ENCODE measurements at places on chromosomes 4 and X.

DNA sequence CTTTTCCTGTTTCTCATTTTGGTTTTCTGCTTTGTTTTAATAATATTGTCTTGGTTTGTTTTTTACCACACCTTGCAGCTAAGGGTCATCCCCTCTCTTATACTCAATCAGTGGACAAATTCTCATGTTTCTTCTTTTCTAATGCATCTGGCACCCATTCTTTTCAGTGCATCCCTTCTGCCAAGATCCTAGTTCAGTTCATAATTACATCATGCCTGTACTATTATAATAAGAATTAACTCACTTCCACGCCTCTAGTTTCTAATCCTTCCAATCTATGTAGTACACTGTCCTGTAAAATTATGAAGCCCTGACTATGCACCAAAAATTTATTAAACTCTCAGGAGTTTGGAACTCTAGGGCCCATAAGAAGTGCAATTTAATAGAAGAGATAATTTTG is 126.1 kb downstream of the FAT4 start:
- no peak for DNase-seq

DNA sequence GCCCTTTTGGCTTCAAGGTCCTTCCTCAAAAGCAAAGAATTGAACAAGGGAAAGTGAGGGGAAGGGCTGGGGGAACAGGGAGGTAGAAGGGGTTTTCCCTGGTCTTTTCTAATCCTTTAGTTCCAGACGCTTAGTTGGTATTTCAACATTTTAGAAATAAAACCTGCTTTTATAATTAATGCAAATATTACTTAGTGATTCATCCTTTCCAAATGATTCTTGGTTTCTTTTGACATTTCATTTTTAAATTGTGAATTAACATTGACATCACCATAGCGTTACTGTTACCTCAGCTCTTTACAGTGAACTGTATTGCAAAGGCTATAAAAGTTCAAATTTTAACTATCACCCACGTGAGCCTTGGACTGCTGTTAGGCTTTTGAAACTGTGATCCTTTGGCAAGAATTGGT is 20.9 kb downstream of the NFKB1 start:
- no peak for DNase-seq

DNA sequence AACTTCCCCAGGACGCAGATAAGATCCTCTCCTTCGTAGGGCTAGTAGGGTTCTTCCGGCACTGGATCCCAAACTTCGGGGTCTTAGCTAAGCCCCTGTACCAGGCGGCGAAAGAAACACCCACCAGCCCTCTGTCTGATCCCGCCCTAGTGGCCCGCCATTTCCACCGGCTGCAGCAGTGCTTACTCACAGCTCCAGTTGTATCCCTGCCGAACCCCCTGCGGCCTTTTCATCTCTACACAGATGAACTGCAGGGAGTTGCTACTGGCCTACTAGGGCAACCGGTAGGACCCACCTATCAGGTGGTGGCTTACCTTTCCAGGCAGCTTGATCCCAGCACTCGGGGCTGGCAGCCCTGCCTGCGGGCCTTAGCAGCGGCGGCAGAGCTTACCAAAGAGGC is 961.2 kb downstream of the RPA4 start:
- DNase-seq, result no peak

- no peak for DNase-seq
Observed at GRCh38 chrX:147978931-147979330, 2.2 kb upstream of the FMR1NB start.

GRCh38 chr4:114250439-114250891 is 271.0 kb upstream of the ARSJ start:
- no peak for DNase-seq

GRCh38 chr4:112753333-112753732 is 116.4 kb downstream of the LARP7 start:
- DNase-seq, result no peak

DNA sequence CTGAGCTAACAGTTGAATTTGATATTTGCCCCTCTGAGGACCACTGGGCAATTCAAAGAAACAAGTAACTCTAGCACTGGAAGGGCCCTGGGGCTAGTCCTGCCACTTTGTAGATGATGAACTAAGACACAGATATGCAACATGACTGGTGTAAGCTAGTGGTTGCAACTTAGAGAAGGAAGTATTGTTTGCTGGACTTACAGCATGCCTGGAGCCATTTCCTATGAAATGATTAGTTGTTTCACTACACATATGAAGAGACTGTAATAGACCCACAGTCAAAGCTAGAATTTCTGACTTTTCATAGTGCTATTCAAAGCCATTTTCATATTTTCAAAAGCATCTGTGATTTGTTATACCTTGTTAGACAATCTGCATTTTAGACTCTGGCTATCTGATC is 96.2 kb downstream of the TSPAN7 start:
- DNase-seq, result no peak

- no peak for DNase-seq
Observed at GRCh38 chr4:153788413-153789276, at the start of gene SFRP2. Gene SFRP2 (minus strand): TSS chr4:153789083. CDS start chr4:153788835, 248 bp downstream.

- peak; percentile 62 for DNase-seq
Observed at GRCh38 chr4:153643406-153644383, 40.4 kb upstream of the TLR2 start.

DNA sequence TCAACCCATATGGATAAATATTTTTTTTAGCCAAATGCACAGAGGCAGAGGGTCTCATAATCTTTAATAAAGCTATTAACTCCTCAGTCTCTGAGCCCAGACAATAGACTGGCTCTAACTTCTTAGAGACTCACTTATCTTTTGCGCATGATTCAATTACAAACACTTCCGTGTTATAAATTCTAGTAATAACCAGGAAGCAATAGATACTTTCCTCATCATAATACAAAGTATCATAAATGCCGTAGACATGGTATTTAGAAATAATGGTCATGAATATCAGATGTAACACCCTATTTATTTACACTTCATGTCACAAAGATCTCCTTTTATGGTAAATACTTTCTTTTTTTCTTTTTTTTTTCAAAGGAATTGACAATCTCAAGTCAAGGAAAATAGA is 4.4 kb upstream of the GIMD1 start:
- DNase-seq, result no peak

- no peak for DNase-seq
Observed at GRCh38 chrX:32448945-32449344, 762.4 kb downstream of the DMD start.

GRCh38 chr4:2696423-2696822 is 59.7 kb downstream of the TNIP2 start:
- no peak for DNase-seq

- no peak for DNase-seq
Observed at GRCh38 chr4:159042868-159043267, 60.0 kb upstream of the RAPGEF2 start.

GRCh38 chrX:1398431-1399340 is 6.8 kb upstream of the SLC25A6 start:
- no peak for DNase-seq

DNA sequence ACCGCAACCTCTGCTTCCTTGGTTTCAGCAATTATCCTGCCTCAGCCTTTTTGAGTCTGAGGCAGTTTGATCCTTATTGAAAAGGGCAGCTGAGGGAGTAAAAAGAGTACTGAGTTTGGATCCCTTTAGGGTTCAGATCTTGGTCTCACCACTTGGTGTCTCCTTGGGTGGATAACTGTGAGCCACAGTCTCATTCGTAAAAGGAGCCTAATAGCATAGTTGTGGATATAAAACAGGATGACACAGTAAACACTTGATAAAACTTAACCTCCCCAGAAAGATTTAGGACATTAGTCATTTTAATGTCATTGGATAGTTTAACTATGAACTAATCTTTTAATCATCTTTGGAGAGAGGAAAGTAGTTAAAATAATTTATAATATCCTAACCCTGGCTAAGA is 173.0 kb downstream of the ANK2 start:
- no peak for DNase-seq

DNA sequence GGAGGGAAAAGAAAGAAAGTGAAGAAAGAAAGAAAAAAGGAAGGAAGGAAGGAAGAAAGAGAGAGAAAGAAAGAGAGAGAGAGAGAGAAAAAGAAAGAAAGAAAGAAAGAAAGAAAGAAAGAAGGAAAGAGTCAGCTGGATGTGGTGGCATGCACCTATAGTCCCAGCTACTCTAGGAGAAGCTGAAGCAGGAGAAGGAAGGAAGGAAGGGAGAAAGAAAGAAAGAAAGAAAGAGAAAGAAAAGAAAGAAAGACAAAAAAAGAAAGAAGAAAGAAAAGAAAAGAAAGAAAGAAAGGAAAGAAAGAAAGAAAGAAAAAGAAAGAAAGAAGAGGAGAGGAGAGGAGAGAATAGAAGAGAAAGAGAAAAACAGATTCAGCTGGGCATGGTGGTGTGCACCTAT is 44.3 kb upstream of the ERVMER34-1 start:
- DNase-seq, result no peak

- no peak for DNase-seq
Observed at GRCh38 chr4:83964996-83965541, 429.2 kb downstream of the GPAT3 start.

DNA sequence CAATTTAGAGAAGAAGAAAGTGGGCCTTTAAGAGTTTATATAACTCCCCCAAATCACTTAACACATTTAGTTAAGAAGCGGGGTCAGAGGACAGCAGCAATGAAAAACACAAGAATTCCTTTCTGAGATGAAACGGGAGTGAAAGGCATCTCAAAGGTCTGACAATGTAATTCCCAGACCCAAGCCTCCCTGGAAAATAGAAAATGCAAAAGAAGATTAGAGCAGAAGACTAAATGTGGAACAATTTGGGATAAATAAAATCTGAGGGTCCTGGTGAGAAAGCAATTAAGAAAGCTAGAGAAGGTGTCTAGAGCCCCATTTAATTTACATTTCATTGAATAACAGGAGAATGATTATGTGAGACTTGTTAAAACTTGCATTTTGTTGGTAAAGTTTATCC is 19.1 kb upstream of the ART3 start:
- DNase-seq, result no peak

GRCh38 chr4:71872221-71872620 is 88.3 kb upstream of the GC start:
- no peak for DNase-seq

DNA sequence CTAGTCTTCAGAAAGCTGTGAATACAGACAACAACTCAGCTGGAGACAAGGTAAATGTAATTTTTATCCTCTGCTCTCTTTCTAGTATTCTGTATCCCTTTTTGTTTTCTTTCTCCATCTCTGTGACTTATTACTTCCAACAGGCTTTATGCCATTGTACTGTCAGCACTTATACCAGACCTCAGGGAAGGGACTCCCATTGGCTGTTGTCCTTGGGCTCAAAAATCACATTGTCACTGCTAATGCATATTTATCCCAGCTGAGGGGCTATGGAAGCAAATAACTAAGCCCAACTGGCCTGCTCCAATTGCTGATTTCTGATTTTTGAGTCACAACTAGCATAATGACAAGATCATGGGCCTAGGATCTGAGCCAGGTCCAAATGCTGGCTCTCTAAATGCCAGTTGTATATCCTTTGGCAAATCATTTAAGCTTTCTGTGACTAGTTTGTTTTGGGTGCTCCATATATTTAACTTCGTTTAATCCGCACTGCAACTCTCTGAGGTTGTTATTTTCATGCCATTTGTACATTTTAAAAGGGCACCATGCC is 395.1 kb upstream of the GNPDA2 start:
- no peak for DNase-seq

GRCh38 chrX:37785569-37785968 is 5.7 kb downstream of the CYBB start:
- no peak for DNase-seq

GRCh38 chr4:21625447-21625846 is 323.1 kb downstream of the KCNIP4 start:
- no peak for DNase-seq

DNA sequence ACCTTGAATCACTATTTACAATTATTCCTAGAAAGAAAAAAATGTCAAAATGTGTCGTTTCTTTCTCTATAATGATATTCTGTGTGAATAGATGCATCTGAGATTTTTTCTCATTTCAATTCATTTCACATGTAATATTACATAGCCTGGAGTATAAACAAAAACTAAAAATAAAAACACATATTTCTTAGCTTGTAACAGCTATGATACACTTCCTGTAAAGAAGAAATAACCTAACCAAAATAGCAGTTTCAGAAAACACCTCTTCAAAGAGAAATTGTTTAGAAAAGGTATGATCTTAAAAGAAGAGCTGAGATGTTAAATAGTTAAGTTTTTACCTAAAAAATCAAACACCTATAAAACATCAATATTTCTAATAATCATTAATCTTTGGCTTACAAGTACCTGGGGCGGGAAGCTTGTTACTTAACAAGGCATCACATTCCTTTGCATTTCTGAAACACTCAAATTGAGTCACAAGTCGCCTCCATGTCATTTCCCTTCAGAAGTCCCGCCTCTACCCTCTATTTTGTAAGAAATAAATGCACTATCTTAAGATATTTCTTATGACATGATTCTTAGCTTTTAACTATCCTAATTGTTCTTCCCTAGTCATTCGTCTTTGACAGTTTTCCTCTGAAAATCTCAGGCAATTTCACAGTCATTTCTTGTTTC is 76.5 kb downstream of the PCDH18 start:
- no peak for DNase-seq

GRCh38 chr4:46999566-46999965 is 6.2 kb upstream of the GABRA4 start:
- no peak for DNase-seq

DNA sequence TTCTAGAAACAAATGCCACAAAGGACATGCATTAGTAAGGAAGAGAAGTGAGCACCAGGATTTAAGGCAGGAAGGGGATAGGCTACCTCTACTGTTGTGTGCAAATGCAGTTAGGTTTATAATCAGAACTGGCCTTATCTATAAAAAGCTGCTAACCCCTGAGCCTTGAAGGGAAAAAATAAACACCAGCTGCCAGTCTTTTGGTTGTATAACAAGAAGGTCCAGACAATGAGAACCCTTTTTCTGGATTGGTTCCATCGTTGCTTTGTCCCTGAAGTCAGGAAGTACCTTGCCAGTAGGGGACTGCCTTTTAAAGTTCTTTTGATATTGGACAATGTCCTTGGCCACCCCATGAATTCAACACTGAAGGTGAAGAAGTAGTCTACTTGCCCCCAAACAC is 126.7 kb upstream of the OTUD4 start:
- DNase-seq, result no peak

- peak; percentile 41 for DNase-seq
Observed at GRCh38 chr4:83490876-83491450, 6.1 kb upstream of the ABRAXAS1 start.

DNA sequence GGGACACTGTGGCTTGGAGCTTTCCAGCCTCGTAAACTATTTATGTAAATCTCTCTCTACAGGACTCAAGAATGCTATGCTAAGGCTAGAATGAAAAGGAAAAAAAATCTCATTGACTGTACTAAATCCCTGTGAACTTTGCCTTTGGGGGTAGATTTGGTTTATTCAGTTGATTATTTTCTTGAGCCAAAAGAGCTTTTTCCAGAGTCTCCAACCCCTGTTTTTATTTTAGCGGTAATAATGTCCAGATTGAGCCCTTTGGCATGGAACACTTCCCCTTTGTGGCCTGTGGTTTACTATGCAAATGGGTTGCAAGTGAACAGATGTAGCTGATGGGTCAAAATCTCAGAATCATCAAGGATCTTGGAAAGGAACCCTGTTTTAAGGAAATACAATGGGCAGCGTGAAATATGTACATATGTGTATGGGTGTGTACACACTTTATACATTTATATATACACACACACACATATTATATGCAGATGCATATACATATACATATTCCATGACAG is 72.9 kb downstream of the FAM9B start:
- no peak for DNase-seq

- no peak for DNase-seq
Observed at GRCh38 chr4:89334311-89334710, 26.7 kb upstream of the GPRIN3 start.

Measured in CD4-positive, alpha-beta T cell treated with Interleukin-15 for 4 hours (primary cell).